Left lung (tissue), 14 donors: ENCODE measurements at places on chromosomes 1 and 21. TPM values are rescaled to one million over a fixed set of nuclear protein-coding genes. Genes with fewer than 3 reads are reported as not detected.

Gene HRNR
- polyA plus RNA-seq, result 0.13 TPM

Gene ABCA4
- 1.1 TPM for polyA plus RNA-seq

Gene LRRC8B
- polyA plus RNA-seq, result 10.4 TPM

Gene AGT
- 0.69 TPM for polyA plus RNA-seq

Gene CCDC185
- polyA plus RNA-seq, result not detected

- no peaks in the 10 kb centered on the region for H3K36me3 ChIP-seq
- no peaks in the 10 kb centered on the region for H3K4me1 ChIP-seq
- H3K27me3 ChIP-seq, result peaks cover 12% of the 10 kb centered on the region
- no peak for DNase-seq
Measured at GRCh38 chr1:22906968-22907367, 65.7 kb downstream of the LACTBL1 start.

DNA sequence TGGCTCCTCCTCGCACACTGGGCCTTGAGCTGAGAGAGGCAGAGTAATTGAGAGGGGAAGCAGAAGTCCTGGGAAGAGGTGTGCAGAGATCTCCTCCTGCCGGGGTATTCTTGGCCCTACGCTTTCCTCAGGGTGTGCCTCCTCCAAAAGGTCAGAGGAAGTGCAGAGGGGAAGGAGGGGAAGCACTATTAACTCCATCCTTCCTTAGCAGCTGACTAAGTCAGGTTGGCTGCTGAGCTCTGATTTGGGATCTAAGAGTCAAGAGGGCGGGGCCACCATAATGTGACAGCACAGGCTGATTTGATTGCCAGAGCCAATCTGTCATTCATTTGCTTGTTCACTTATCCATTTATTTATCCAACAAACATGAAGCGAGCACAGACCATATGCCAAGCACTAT is 12.3 kb downstream of the ATP2B4 start:
- H3K27ac ChIP-seq, result peak overlapping the region; percentile 51
- H3K27me3 ChIP-seq, result no peaks in the 10 kb centered on the region
- H3K4me3 ChIP-seq, result no peak overlapping the region
- no peak for DNase-seq

DNA sequence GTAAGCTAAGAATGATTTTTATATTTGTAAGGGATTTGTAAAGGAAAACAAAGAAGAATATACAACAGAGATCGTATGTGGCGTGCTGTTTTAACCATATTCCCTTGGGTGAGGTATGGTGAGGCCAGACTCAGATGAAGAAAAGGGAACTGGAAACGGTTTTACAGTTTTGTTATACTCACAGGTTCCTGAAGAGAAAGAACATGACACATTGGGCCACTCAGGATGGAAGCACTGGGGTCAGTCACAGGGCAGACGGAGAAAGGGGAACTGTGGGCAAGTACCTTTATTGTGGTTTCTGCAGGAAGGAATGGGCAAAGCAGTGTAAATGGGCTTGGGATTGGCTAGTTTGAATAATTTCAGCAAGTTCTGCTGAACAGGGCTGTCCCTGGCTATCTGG is 177.4 kb downstream of the LBR start:
- H3K27me3 ChIP-seq, result no peaks in the 10 kb centered on the region
- no peak for DNase-seq
- no peak overlapping the region for H3K27ac ChIP-seq
- H3K4me1 ChIP-seq, result no peaks in the 10 kb centered on the region

DNA sequence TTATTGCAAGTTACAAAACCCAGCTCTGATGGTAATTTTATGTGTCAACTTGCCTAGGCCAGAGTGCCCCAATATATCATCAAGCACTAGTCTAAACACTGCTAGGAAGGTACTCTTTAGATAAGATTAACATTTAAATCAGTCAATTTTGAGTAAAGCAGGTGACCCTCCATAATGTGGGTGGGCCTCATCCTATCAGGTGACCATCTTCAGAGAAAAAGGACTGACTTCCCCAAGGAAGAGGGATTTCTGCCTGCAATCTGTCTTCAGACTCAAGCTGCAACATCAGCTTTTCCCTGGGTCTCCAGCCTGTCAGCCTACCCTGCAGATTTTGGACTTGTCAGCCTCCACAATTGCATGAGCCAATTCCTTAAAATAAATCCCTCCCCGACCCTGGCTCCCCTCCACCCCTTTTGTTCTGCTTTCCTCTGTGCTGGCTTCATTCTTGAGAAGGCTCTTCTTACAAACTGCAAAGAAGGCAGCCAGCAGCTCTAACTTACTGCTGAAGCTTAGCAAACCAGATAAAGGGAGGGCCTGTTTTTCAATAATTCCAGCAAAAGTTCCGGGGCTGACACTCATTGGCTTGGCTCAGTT is 56.4 kb upstream of the RUNX3 start:
- no peaks in the 10 kb centered on the region for H3K36me3 ChIP-seq
- no peak overlapping the region for H3K4me3 ChIP-seq
- no peak for DNase-seq
- H3K4me1 ChIP-seq, result no peaks in the 10 kb centered on the region
- H3K27me3 ChIP-seq, result no peaks in the 10 kb centered on the region

GRCh38 chr1:192669174-192669573 is 33.2 kb downstream of the RGS13 start:
- no peaks in the 10 kb centered on the region for H3K36me3 ChIP-seq
- H3K27me3 ChIP-seq, result no peaks in the 10 kb centered on the region
- no peak overlapping the region for H3K4me3 ChIP-seq
- H3K27ac ChIP-seq, result no peak overlapping the region
- H3K4me1 ChIP-seq, result no peaks in the 10 kb centered on the region
- no peak for DNase-seq

GRCh38 chr1:87017998-87018672 is 103.7 kb downstream of the HS2ST1 start:
- DNase-seq, result no peak
- H3K27ac ChIP-seq, result no peak overlapping the region
- no peaks in the 10 kb centered on the region for H3K4me1 ChIP-seq
- H3K27me3 ChIP-seq, result no peaks in the 10 kb centered on the region
- H3K36me3 ChIP-seq, result no peaks in the 10 kb centered on the region
- no peak overlapping the region for H3K4me3 ChIP-seq
